Stimulated activated CD8-positive, alpha-beta memory T cell treated with anti-CD3 and anti-CD28 coated beads, Interleukin-7, amount 100 ng/mL, for 1 hour (primary cell): ENCODE measurements at places on chromosomes 13 and 19.

DNA sequence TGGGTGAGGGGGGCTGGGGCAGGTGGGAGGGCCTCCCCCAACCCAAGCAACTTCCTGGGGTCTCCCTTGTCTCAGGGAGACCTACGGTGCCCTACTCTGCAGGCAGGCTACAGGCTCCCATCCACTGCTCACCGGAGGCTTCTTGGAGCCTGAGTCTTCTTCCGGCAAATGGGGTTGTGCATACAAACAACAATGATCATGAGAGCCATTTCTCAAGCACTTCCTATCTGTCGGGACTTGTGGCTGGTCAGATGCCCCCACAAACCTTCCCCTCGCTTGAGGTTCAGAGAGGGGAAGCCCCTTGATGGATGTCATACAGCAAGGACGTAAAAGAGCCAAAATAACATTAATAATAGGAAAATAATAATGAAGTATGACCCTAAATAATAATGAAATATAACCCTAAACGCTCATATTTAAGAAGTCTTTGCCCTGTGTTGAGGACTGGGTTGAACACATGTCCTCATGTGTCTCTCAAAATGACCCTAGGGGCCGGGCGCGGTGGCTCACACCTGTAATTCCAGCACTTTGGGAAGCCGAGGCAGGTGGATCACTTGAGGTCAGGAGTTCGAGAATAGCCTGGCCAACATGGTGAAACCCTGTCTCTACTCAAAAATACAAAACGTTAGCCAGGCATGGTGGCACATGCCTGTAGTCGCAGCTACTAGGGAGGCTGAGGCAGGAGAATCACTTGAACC is 727 bp downstream of the CD37 start:
- no peak for DNase-seq

DNA sequence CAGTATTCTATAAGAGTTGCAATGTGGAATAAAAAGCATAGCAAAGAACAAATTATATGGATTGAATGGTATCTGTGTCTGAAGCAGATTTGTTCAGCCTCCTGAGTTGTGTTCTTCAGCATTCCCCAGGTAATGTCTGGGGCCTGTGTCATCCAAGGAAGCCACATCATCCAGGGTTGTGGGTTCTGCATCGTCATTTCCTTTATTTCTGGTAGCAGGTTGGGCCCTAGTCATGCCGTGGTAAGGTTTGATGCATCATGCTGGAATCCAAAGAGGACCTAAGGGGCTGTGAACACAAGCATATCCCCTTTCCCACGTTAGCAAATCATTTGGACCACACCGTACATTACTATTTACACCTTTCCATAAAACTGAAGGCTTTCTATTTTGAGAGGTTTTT is 131.0 kb upstream of the ZNF91 start:
- no peak for DNase-seq

DNA sequence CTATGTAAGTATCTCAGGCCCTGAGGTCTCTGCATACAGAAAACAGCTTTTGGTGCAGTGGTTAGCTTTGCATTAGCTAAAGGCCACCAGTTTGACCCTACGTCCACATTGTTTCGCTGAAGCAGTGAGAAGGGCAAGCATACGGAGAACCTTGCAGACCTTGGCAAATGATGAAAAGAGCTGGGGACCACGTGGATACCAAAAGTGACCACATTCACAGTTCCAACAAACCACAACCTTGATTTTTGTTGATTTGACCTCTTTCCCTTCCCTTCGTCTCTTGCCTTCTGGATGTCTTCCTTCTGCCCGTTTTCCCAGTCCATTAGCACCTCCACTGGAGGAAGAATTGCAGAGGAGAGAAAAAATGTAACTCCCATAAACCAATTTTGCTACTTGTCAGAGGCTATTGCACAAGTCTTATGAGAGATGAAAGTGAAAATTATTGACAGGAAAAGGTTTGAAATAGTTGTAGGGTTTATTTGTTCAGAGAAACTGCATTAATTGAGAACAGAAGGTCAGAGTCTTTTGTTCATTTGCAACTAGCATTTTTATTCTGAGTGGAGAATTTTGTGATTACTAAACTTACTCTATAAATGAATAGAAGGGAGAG is 293.9 kb upstream of the HTR2A start:
- no peak for DNase-seq

GRCh38 chr13:28488376-28489005 is 6.4 kb downstream of the FLT1 start:
- DNase-seq, result no peak

DNA sequence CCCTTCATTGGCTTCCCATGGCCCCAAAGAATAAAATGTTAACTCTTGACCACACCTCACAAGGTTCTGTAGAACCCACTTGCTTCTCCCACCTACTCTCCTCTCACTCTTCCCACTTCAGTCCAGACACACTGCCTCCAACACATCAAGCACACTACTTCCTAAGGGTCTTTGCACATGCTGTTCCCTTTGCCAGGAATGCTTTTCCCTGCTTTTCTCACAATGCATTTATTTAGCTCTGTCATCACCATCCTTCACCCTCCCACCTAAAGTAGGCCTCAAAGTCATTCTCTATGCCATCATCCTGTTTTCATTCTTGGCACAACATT is 7.9 kb downstream of the IFNL1 start:
- no peak for DNase-seq

DNA sequence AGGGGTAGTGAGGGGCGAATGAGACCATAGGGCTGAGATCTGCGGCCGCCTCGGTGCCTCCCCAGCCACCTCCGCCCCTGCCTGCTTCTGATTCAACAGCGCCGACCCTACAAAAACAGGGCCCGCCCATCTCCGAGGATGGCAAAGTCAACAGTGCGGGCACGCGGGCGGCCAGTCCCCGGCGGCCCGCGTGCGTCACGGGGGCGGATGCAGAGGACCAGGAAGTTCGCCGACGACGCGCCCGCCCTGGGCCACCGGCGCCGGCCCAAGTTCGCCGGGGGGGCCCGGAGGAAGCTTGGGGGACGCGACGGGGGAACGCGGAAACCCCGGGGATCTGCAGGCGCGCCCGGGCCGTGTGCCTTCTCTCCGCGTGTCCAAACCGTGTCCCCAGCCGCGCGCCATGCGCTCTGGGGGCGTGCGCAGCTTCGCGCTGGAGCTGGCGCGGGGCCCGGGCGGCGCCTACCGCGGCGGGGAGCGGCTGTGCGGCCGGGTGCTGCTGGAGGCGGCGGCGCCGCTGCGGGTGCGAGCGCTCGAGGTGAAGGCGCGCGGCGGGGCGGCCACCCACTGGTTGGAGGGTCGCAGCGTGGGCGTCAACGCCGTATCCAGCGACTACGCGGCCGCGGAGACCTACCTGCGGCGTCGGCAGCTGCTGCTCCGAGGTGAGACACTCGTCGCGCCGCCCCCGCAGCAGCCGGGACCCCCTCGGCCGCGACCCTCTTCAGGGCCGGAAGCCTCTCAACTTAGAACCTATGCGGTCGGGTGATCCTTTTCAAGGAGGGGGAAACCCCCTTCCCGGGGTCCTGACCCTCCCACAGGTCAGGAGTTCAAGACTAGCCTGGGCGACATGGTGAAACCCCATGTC is 6.8 kb upstream of the ARRDC2 start:
- DNase-seq, result peak; percentile 88

- DNase-seq, result no peak
Measured at GRCh38 chr19:900302-901111, 7.2 kb downstream of the RNU6-9 start.

- DNase-seq, result no peak
Measured at GRCh38 chr13:50452756-50453155, 390.7 kb downstream of the DLEU7 start.

GRCh38 chr13:42660333-42660965 is 86.5 kb downstream of the TNFSF11 start:
- no peak for DNase-seq

GRCh38 chr13:97459215-97459777 is 25.3 kb downstream of the RAP2A start:
- no peak for DNase-seq

GRCh38 chr19:10252707-10253106 is 693 bp downstream of the MRPL4 start:
- no peak for DNase-seq

- DNase-seq, result no peak
Measured at GRCh38 chr13:109707742-109708617, 78.4 kb downstream of the IRS2 start.

DNA sequence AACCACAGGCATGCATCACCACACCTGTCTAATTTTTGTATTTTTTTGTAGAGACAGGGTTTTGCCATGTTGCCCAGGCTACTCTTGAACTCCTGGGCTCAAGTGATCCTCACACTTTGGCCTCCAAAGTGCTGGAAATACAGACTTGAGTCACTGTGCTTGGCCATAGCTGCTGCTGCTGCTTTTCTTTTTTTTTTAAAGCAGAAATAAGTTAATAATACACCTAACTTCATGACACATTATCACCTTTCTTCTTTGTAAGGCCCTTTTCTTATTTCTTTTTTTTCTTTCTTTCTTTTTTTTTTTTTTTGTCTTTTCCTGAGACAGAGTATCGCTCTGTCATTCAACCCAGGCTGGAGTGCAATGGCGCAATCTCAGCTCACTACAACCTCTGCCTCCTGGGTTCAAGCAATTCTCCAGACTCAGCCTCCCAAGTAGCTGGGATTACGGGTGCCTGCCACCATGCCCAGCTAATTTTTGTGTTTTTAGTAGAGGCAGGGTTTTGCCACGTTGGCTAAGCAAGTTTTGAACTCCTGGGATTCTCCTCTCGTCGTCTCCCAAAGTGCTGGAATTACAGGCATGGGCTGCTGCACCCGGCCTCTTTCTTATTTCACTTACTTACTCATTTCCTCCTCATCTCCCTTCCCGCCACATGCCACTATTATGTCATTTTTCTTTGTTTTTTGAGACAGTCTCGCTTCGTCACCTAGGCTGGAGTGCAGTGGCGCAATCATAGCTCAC is 8.7 kb downstream of the SHKBP1 start:
- no peak for DNase-seq

- DNase-seq, result no peak
Measured at GRCh38 chr19:56301886-56302620, 12.6 kb downstream of the ZSCAN5A start.

DNA sequence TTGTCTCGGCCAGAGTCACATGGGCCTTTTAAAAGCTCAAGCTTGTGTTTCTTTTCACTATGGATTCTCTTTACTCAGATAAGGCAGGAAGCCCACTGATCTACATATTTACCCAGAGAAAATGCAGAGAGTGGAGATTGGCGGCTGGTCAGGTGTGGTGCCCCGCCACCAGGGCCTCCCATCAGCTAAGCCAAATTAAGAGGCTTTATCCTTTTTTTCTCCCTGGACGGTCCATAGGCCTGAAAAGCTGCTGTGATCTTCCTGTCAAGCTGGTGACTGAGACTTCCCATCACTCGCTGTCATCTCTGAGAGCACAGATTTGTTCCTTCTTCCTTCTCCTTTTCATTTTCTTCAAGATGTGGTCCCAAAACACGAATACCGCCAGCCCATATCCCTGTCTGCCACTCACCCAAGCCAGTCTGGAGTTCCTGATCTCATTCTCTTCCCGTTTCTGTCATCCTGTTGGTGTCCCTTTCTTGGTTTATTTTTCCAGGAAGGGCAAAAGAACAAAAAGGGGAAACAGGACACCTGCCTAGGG is 1.9 kb downstream of the SAFB start:
- no peak for DNase-seq

GRCh38 chr13:94028234-94028633 is 451.2 kb downstream of the DCT start:
- DNase-seq, result no peak

DNA sequence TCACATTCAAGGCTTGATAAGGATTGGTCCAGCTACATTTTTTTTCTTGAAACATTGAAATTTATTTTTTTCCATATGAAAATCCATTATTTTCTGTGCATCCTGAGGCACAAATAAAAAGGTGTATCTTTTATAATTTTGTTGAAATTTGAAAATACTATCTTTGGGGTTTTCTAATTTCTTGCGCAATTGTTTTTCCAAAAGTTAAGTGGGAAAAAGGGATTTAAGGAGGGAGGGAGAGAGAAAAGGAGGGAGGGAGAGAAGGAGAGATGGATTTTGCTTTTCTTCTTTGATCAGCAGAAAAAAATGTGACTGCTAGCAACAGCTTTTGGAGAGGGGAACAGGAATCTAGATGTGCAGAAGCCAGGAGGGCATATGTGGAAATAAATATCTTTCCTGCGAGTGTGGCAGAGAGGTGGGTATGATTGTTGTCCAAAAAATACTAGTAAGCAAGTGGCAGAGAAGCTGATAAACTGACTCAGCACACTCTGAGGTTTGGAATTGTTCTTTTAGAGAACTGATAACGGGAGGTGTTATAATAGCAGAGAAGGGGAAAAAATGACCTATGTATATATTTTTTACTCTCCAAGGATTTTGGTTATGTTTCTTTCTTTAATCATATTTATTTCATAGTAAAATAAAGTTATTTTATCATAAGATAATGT is 61.2 kb upstream of the EDNRB start:
- DNase-seq, result no peak

GRCh38 chr13:27442797-27443196 is 7.6 kb downstream of the MTIF3 start:
- no peak for DNase-seq

DNA sequence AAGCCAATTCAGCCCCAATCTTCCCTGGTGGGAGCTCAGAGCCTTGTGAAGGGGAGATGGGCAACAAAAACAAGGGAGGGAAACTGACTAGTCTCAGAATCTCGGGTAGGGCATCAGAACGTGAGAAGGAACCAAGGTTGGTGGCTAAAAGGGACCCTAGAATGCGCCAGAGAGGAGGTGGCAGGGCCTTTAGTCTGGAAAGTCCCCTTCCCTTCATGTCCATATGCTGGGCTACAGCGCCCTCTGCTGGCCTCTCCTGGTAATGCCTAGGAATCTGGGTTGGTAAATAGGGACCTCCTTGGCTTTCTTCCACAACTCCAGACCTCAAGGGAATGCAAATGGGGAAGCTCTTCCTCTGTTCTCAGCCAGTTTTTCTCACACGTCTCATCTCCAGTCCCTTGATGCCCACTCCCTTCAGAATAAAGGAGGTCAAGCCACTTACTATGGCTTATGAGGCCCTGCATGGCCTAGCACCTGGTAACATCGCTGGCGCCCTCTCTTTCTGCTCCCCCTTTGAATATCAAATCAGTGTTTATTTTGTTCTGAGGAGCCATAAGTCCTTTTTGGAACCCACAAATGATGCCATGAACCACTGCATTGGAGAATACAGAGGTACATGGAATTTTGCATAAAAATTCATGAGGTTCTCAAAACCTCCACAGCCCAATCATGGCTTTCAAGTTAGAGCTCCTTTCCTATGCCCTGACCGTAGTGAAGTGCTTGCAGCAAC is 1.4 kb upstream of the CCDC97 start:
- DNase-seq, result peak; percentile 98

DNA sequence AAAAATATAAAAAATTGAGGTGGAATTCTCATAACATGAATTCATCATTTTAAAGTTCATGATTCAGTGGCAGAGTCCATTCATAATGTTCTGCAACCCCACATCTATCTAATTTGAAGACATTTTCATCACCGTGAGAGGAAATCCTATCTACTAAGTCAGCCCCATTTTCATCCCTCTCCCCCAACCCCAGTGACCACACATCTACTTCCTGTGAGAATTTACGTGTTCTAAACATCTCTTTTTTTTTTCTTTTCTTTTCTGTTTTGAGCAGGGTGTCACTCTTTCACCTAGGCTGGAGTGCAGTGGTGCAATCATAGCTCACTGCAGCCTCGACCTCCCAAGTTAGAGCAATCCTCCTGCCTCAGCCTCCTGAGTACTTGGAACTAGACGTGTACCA is 17.5 kb downstream of the ATCAY start:
- DNase-seq, result no peak
